ENCODE measurements at places on chromosomes 1 and 21. TPM values are rescaled to one million over a fixed set of nuclear protein-coding genes. Genes with fewer than 3 reads are reported as not detected.

Gene SLC25A34
- total RNA-seq, result 0.44 TPM

Gene GBP4
- 22.2 TPM for total RNA-seq

Gene TCP10L
- not detected for total RNA-seq

Gene SFN
- not detected for total RNA-seq

Gene AMY2A
- not detected for total RNA-seq

Gene BNIPL
- 0.10 TPM for total RNA-seq

Gene OR2L2
- not detected for total RNA-seq

Gene WDR64
- not detected for total RNA-seq

Gene CDC14A
- 5.2 TPM for total RNA-seq

Gene F3
- total RNA-seq, result 76.5 TPM

Gene MYOC
- total RNA-seq, result not detected

Gene MANEAL
- total RNA-seq, result 7.2 TPM

Gene GRIK3
- not detected for total RNA-seq

Gene ADORA3
- not detected for total RNA-seq

Gene NR1I3
- not detected for total RNA-seq

Gene TPM3
- 714 TPM for total RNA-seq

Gene IL23R
- not detected for total RNA-seq

Gene RGSL1
- total RNA-seq, result not detected

Gene AIRE
- total RNA-seq, result not detected

Gene F5
- total RNA-seq, result not detected

Gene FNDC5
- total RNA-seq, result 0.49 TPM

Gene AADACL3
- not detected for total RNA-seq

Gene HTR6
- not detected for total RNA-seq

Gene FOXO6
- total RNA-seq, result not detected

Gene TEX38
- total RNA-seq, result not detected

Gene FCRL4
- total RNA-seq, result not detected

Gene DMRTA2
- 1.4 TPM for total RNA-seq

Gene LCA5L
- total RNA-seq, result 0.30 TPM

Gene UMODL1
- total RNA-seq, result not detected

Gene LRRC3
- total RNA-seq, result not detected

Gene GJB3
- 0.57 TPM for total RNA-seq
